Brain (organoid and tissue), 16 donors: ENCODE measurements at places on chromosomes 12 and 14. TPM values are rescaled to one million over a fixed set of nuclear protein-coding genes. Genes with fewer than 3 reads are reported as not detected.
A peak's percentile ranks its signal among the peaks of the same experiment; 100 is the strongest.

RNASE3 gene
- not detected for polyA plus RNA-seq

DNA sequence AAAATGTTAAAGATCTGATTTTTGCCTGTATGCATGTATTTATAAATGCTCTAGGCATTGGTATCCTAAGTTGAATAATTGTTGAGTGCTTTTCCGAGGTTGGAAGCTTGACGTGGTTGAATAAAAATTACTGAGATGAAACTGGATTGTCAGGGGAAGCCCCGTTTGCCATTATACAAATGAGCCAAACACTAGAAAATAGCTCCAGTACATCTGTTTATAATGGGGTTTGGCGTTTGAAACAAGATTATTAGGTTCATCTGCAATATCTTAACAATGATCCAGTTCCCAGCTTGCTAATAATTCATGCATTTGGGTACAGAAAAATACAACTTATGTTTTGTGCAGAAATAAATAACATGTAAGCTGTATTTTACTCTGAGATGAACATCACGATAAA lies 789.6 kb downstream of the GALC start:
- DNase-seq, result no peak

DNA sequence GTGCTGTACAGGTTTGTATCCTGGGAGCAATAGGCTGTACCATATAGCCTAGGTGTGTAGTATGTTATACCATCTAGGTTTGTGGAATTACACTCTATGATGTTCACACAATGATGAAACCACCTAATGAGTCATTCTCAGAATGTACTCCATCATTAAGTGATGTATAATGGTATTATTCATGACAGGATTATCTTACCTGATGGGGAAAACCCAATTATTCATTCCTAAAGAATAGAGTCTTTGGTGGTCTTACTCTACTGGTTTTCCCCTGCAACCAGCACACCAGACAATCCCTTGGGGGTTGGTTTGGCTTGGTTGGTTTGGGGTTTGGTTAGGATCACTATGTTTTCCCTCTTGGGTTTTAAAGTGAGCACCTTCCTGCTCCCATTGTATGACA lies 12.6 kb upstream of the OR10P1 start:
- no peak for DNase-seq

- no peak for DNase-seq
Observed at GRCh38 chr14:41051801-41052200, 554.9 kb upstream of the LRFN5 start.

DNA sequence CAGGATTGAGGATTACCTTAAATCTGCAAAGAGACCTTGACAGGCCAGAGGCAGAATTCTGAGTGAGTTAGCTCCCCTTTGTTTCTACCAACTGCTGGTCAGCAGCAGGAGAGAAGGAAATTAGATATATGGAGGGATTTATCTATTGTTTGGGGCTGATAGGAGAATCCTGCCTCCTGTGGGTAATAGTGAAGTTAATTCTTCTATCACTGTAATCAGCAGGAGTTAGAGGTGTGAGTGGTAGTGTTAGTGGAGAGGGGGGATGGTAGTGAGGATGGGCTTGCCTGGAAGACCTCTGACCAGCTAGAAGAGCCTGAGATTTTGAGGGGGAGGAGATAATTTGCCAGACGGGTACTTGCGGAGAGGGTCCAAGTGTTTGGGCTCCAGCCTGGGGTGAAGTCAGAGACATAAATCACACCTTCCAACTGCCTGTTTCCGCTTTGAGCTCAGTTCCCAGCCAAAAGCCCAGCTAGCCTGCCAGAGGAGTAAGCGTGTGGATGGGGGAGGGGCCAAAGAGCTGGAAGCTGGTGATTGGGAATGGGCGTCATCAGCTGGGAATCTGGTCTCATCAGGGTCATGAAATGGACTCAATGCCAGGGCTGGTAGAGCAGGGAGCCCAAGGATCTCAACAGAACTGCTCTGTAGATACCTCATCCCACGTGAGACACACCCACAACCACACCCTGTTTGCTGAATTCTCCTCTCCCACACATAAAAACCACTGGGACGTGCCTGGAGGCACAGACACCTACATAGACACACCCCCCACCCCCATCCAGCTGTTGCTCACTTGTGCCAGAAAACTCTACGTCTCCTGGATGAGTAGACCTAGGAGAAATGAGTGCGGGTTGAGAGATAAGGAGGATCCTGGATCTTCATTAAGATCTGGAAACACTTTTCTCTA lies 13.1 kb upstream of the ITGA5 start:
- no peak for DNase-seq

DNA sequence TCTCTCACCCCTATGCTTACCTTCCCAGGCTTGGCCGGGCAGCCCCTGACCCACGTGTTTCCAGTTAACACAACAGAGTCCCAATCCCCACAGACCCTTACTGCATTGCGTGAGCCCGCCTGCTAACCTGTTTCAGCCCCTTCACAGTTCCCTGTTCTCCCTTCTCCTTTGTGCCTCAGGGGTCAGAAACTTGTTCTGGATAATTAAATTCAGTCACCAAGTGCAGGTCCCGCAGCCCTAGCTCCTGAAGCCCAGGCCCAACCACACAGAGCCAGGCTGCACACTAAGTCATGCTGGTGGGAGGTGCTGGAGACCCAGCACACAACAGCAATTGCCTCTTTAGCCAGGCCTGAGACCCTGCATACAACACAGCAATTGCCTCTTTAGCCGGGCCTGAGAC lies 9.6 kb downstream of the ISM2 start:
- DNase-seq, result no peak

MTA1 gene
- polyA plus RNA-seq, result 96.6 TPM

GRCh38 chr12:59972905-59973304 lies 377.1 kb downstream of the SLC16A7 start:
- no peak for DNase-seq

DNA sequence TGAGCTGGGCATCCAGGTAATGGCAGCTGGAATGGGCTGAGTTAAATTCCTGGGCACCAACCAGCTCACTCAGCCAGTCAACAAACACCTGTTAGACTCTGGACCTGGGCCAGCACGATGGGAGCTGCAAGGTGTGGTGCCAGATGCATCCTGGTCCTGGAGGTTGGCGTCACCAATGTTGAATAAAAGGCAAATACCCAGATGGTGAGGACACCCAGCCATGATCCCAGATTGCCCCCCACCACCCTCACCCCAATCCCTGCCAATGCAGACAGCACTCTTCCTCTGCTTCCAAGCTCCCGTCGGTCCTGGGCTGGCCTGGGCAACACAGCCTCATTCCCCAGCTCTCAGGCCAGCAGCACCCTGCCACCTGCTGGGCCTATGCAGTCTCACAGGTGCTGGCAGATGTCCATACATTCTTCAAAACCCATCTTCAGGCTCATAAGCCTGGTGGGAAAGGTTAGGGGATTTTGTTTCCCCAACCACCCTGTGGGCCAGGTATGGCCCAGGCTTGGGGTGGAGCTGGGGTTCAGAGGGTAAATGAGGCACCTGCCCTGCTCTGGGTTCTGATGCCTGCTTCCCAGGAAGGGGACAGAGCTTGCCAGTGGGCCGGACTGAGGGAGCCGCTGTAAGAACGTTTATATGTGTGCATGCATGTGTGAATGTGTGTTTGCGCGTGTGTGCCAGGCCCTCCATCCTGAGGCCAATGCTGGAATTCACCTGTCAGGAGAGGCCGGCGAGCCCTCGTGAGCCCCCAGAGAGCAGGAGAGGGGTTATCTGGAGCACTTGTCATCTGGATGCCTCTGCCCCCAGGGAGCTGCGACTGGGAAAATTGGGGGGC lies 58.0 kb downstream of the LGMN start:
- DNase-seq, result peak; percentile 43

DNA sequence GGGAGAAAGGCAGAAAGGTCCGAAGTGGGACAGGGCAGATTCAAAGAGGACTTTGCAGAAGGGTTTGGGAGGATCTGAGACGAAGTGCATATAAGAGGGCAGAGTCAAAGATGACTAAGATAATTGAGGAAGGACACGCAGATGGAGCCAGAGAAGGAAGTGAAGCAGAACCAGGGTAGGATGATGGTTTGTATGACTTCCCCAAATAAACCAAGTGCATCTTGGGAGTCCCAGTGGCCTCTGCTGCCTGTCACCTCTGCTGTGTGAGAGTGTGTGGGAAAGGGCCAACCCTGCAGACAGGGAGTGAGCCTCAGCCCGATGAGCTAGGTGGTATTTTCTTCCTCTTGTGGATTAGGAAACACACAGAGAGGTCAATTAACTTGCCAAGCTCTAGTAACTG lies 36.8 kb downstream of the FLVCR2 start:
- DNase-seq, result no peak

DNA sequence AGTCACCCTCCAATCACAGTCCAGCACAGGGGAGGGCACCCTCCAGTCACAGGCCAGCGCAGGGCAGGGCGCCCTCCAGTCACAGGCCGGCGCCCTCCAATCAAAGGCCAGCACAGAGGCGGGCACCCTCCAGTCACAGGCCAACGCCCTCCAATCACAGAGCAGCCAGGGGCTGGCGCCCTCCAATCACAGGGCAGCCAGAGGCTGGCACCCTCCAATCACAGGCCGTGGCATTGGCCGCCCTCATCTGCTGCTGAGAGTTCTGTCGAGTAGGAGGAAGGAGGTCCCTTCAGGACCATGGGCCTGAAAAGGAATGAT lies 26.6 kb downstream of the DDX51 start:
- no peak for DNase-seq

CDH24 gene
- 18.8 TPM for polyA plus RNA-seq

SRGAP1 gene
- polyA plus RNA-seq, result 13.4 TPM

DNA sequence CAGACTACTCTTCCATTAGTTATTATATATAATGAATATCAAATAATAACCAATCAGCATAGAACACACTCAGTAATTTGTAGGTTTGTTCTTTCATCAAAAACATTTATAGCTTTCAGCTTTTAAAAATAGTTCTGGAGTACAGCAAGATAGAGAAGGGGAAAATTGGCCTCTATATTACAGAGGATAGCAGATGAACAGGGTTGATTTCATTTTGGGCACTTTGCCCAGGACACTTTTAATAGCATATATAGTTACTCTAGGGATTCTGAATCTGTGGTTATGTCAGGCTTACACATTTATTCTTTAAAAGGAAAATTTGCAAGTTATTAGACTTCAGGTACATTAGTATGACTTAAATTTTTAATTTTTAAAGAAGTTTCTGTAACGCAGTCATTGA lies 52.6 kb downstream of the IFT81 start:
- DNase-seq, result peak; percentile 61

DNA sequence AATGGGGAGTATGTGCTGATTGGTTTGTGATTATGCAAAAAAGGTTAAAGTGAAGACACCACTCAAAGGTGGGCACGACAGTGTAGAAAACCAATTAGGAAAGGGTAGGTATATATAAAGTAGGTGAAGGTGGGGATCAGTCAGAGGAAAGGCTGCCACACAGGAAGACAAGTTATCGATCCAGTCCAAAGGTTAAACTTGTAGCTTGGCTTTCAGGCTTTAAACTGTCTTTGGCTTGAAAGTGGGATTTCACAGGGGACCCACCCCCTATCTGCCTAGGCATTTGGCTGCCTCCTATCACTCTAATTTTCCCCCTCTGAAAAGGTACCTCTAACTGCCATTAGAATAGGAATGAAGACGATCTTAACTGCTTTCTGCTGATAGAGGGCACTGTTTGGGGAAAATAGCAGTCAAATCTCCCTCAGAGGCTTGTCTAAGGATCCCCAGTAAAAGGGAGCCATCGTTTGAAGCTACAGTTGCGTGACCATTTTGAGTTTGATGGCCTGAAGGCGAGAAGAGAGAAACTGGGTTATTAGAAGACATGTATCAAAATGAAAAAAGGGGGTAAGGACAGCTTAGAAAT lies 250.2 kb downstream of the GPHN start:
- DNase-seq, result no peak

NOS1 gene
- 1.5 TPM for polyA plus RNA-seq
